Activated CD4-positive, alpha-beta memory T cell treated with anti-CD3 and anti-CD28 coated beads, Interleukin-2, amount 10 ng/mL, durations not matched to agents 7 days and 5 days (primary cell): ENCODE measurements at places on chromosomes 13 and 19. TPM values are rescaled to one million over a fixed set of nuclear protein-coding genes. Genes with fewer than 3 reads are reported as not detected.

DNA sequence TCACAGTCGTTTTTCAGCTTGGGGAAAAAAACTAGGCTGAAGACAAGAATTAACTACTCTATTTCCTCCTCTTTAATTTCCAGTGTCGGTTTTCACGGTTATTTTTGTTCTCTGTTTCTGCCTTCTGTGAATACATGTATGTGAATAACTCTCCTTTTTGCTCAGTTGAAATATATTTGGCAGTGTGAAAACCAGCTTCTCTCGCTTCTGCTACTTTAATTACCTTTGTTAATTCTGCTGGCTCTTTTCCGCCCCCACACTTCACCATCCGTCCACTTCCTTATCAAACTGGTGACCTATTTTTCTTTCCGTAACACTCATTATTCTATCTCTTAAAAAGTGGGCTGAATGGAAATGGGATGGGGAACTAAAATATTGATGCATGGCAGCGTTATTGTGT lies 126.4 kb downstream of the POU4F1 start:
- no peaks in the 10 kb centered on the region for H3K27me3 ChIP-seq
- no peak overlapping the region for H3K27ac ChIP-seq
- no peak for DNase-seq
- no peaks in the 10 kb centered on the region for H3K36me3 ChIP-seq
- H3K4me3 ChIP-seq = no peak overlapping the region

- peaks cover 11% of the 10 kb centered on the region for H3K36me3 ChIP-seq
- DNase-seq = peak; percentile 33
- H3K27ac ChIP-seq = no peak overlapping the region
- H3K4me3 ChIP-seq = no peak overlapping the region
These were observed 9.2 kb downstream of the PGPEP1 start for GRCh38 chr19:18349524-18350128.

DNA sequence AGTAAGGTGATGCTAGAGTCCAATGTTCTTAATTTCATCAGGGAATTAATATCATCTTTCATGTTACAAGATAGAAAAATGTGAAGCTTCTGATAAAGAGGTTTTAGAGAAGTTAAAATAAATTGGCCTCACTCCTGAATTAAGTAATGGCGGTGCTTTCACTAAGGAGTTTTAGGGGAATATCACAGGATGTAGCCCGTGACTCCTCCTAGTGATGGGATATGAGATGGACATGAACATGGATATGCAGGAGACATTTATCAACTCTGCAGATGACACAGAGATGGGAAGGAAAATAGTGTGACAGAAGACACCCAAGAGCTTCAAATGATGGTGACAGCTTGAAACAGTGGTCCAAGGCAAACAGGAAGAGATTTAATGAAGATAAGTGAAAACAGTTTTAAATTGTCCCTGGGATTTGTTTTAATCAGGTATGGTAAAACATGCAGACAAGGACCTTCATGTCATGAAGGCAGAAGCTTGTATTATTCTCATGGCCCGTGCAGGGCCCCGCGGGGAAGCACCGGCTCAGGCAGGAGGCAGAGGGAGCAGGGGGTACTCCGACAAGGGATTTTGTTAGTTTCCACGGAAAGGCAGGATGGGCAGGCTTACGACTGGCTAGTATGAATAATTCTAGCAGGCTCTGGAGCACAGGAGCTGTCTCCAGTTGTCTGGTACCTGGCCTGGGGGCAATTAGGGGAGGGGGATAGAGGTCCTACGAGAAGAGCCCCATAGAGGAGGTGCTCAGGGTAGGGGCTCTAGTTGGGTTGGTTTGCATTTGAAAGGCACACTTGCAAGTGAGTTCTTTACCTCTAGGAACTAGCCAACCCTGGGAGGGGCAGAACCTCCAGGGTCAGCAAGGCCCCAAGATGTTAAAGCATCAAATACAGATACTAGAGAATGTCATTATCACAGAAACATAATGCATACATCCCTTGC lies 38.7 kb upstream of the FARP1 start:
- H3K27me3 ChIP-seq = peaks cover 2% of the 10 kb centered on the region
- no peak for DNase-seq
- H3K4me3 ChIP-seq = no peak overlapping the region

Gene GJA3
- 0.23 TPM for total RNA-seq
